Trophoblast cell (in vitro differentiated cells and primary cell): ENCODE measurements at places on chromosomes 5 and 9.

DNA sequence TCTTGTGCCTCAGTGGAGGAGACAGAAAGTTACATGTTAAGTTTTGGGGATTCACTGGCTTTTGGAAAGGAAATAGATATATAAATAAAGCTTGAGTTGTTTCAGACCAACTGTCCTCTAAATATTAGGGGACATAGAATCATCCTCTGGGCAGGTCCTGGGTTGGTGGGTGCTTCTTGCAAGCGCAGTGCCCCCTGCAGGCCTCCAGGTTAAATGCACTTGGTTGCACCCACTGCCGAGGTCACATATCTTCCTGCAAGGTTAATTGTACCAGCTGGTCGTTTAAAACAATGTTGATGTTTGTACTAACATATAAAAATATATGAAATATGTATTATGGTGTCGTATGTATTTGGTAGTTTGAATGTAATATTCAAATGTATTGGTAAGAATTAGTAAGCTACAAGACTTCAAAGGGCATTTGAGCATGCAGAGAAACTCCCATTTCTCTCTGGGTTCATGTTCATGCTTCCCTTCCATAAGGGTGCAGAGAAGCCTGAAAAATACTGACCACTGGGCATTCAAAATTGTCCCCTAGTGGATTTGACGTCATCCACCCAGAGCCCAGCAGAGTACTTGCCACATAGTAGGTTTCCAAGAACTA lies 87.0 kb downstream of the ZNF618 start:
- peak; percentile 19 for DNase-seq

GRCh38 chr5:175659546-175660253 lies 1.8 kb downstream of the HRH2 start:
- DNase-seq: no peak

DNA sequence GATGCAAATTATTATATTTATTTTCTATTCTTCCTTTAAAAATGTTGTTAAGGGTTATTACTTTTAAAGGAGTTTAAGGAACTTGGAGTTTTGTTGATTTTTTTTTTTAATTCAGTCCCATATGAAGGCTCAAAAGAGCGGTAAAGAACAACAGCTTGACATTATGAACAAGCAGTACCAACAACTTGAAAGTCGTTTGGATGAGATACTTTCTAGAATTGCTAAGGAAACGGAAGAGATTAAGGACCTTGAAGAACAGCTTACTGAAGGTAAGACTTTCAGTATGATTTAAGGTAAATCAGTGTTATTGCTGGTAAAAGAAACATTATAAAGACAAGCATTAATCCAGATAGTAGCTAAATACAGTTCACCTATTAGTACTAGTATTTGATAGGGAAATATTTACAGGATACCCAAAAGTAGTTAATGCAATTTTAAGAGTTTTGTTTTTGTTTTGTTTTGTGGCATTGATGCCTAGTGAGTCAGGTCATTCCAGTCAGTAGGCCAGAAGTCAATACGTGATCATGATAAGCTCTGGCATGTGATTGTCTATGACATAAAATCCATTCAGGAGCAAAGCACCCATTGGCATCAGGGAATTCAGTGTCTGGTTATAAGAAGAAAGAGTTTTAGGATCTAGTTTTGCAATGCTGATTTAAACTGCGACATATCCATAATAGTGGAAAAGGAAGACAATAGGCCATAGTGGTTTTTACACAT lies 49.2 kb downstream of the CNTRL start:
- DNase-seq: peak; percentile 55

DNA sequence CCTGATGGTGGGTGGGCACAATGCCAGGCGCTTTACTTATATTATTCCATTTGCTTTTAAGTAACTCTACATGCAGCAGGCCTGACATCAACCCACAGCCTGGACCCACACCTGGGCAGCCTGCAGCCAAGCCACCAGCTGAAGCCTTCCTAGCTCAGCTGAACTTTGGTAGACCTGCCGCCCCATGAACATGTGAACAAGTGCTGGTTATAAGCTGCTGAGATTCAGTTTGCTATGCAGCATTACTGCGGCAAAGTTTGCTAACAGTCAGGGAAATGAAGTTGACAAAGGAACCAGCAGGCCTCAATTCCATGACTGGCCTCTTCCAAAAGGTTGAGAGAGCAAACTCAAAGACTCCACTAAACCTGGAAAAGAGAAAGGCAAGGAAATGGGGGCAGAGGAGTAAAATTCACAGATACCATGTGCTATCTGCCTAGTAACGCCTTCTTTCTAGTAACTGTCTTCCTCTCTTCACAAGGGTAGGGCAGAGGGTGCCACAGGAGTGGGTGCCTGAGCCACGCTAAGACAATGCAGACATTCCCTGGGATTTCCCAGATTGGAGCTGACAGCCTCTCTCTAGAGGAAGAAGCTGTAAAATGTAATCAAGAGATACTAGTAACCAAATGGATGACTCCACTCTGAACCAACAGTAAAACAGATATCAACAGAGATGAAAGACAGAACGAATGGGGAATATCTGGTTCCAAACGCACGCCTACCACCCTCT lies 2.9 kb downstream of the BOD1 start:
- DNase-seq: no peak
